ENCODE measurements at places on chromosomes 16 and 17. TPM values are rescaled to one million over a fixed set of nuclear protein-coding genes. Genes with fewer than 3 reads are reported as not detected.

GRCh38 chr17:43956222-43956621 lies 2.5 kb upstream of the PYY start:
- DNase-seq = no peak

- no peak for DNase-seq
These were observed 16.3 kb downstream of the CFDP1 start for GRCh38 chr16:75416904-75417565.

- DNase-seq = peak; percentile 85
These were observed 8.5 kb downstream of the ALOXE3 start for GRCh38 chr17:8109661-8110455.

DNA sequence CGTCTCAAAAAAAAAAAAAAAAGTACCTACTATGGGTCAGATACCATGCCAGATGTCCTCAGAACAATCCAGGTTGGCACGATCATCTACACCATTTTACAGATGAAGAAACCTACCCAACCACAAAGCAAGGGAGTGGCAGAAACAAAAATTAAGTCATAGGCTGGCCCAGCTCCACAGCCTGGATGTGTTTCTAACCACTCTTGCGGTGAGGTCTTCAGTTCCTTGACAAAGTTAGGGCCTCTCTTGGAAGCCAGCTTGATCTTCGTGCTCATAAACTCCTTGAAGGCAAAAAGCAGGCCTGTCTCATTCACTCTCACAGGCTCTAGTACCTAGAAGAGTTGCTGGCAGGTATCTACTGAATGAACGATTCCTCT lies 6.2 kb downstream of the GGA2 start:
- no peak for DNase-seq

- DNase-seq = no peak
These were observed 10.8 kb upstream of the WSCD1 start for GRCh38 chr17:6059406-6059805.

GRCh38 chr16:87831421-87832136 lies 37.7 kb downstream of the SLC7A5 start:
- no peak for DNase-seq

DNA sequence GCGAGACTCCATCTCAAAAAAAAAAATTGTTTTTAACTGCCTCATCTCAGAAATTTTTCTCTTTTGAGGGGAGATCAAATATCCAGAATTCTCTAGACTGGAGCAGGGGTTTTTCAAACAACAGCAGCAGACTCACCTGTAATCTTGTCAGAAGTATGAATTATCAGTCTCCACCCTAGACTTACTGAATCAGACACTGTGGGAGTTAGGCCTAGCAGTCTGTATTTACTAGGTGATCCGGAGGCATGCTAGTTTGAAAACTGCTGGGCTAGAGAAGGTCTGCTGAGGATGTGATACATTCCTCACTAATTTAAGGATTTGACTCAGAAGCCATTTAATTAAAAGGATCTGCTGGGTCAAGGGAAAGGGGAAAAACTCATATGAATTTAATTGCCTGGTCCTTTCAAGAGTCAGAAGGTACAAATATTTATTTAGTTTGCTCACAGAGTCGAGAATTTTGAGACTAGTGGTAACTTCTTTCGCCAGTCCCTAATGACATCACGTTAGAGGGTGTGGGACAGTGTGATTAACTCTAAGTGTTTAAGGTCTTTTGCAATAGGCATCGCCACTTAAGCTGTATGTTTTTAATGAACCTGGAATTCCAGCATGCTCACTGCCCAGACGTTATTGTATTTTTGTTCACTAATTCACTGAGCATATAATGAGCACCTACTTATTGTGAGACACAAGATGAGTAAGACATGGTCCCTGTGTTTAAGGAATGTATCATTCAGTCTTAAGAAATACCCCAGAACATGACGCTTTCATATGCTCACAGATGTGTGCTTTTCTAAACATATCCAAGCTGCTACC lies 14.2 kb downstream of the ATP6V0A1 start:
- no peak for DNase-seq

GRCh38 chr17:63295839-63296590 lies 150.1 kb downstream of the CYB561 start:
- DNase-seq = peak; percentile 7

DNA sequence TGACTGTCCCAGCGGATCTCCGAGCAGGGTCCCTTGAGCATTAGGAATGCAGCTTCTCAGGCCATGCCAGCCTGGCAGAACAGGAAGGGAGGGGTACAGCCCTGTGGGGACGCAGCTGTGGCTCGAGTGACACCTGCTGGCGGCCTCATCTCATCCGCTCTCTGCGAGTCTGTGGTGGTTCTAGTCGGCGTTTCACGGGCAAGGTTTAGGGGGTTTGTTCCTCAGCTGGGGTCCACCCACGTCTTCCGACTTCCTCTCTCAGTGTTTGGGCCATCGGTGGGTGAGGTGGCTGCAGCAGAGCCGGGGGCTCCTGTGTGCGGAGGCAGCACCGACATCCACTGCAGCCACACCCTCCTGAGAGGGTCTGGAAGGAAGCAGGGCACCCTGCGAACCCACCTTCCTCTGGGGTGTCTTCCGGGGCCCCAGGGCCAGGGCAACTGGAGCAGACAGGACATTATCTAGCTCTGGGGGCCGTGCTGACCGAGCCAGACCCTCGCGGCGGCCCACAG lies 33.3 kb downstream of the JPH3 start:
- peak; percentile 84 for DNase-seq

- DNase-seq = no peak
These were observed 594 bp upstream of the SLC22A31 start for GRCh38 chr16:89200850-89201411.

- no peak for DNase-seq
These were observed 9.2 kb downstream of the SLC13A2 start for GRCh38 chr17:28482551-28483199.

- DNase-seq = no peak
These were observed 45.9 kb downstream of the AXIN2 start for GRCh38 chr17:65515512-65515911.

GRCh38 chr17:41199421-41200078 lies 9.9 kb downstream of the KRTAP9-1 start:
- DNase-seq = no peak

DNA sequence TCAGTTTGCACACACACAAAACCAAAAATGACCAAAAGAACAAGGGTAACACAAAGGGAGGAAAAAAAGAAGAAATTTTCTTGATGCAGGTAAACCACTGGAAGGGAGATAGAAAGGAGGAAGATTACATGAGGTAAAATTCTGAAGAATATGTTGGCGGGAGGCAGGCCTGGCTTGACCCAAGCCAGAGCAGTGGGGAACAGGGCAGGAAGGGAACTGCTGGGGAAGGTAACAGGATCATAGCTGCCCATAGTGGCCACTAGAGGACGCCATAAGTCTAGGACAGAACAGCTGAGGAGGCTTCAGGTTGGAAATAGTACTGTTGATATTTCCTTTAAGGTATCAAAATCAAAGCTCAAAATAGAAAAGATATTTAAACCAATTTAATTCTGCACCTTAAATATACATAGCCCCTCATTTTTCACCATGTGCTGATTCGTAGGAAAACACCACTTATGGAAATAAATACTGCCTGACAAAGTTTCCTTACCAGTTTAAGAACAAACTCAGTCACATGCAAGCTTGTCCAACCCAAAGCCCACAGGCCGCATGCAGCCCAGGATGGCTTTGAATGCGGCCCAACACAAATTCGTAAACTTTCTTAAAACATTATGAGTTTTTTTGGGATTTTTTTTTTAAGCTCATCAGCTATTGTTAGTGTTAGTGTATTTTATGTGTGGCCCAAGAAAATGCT lies 15.5 kb downstream of the VPS35 start:
- peak; percentile 78 for DNase-seq

DNA sequence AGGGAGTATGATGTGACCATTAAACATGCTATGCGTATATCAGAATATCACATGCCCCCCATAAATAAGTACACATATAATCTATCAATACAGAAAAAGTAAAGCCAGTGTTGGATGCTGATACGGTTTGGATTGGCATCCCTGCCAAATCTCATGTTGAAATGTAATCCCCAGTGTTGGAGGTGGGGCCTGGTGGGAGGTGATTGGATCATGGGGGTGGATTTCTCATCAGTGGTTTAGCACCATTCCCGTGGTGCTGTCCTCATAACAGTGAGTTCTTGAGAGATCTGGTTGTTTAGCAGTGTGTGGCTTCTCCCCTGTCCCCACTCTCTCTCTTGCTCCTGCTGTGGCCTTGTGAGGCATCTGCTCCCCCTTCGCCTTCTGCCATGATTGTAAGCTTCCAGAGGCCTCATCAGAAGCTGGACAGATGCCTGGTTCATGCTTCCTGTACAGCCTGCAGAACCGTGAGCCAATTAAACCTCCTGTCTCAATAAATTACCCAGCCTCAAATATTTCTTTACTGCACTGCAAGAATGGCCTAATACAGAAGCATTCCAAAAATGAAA lies 88.9 kb downstream of the AATF start:
- DNase-seq = no peak

DNA sequence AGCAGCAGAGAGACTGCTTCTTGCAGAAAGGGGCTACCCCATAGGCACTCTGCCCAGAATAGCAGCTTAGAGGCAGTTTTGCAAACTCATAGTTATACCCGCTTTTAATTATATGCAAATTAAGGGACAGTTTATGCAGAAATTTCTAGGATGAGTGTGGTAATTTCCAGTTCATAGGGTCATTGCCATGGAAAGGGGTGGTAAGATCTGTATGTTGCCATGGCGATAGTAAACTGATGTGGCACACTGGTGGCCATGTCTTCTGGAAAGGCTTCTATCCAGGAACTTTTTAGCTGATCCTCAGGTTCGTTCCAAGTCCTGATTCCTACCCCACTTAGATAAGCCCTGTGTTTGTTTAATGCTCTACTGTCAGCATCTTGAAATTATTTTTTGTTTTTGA lies 6.2 kb downstream of the STXBP4 start:
- no peak for DNase-seq

GRCh38 chr16:66878067-66878466 lies 2.2 kb upstream of the PDP2 start:
- DNase-seq = peak; percentile 73

DNA sequence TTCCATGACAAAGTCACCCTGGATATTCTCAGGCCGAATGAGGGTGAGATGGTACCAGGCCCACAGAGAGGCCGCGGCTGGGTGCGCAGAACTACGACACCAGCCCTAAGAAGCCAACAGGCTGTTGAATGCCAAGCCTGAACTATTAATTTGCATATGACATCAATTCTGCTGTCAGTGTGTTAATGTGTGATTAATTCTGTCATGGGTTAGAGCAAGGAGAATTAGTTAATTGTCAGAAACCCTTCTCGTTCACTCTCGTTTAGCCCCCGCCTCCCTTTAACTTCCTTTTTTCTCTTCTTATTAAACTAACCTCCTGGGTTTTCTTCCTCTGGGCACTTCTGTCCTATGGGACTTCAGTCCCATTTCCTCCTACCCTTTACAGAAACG lies 123.4 kb downstream of the ZFHX3 start:
- DNase-seq = no peak

DNA sequence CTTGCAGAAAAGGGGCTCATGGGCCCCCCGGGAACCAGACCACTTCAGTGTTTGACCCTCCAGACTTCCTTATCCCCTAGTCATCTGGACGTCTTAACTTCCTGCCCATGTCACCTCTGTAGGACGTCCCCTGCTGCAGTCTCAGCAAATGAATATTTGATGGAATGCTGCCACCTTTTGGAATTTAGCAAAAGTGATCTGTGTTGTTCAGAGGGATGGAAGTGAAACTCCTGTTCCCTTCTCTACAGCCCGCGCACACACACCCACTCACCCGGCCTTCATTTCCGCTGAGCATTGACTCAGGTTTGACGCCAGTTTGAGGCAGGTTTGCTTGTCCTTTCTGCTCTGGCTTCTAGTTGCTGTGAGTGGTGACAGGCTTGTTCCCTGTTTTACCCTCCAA lies 507.2 kb upstream of the EEF2KMT start:
- DNase-seq = peak; percentile 8

- no peak for DNase-seq
These were observed 16.2 kb downstream of the MYLK3 start for GRCh38 chr16:46731691-46732555.

GRCh38 chr17:80475910-80476876 lies at the start of gene NPTX1:
Gene NPTX1 (minus strand): TSS chr17:80476607. CDS start chr17:80476446, 161 bp downstream.
- no peak for DNase-seq

- DNase-seq = no peak
These were observed 13.2 kb downstream of the CDH1 start for GRCh38 chr16:68750193-68750695.

GRCh38 chr17:28963841-28964240 lies 12.5 kb upstream of the PHF12 start:
- no peak for DNase-seq

GRCh38 chr17:1796800-1797199 lies 32.9 kb downstream of the SMYD4 start:
- no peak for DNase-seq

DNA sequence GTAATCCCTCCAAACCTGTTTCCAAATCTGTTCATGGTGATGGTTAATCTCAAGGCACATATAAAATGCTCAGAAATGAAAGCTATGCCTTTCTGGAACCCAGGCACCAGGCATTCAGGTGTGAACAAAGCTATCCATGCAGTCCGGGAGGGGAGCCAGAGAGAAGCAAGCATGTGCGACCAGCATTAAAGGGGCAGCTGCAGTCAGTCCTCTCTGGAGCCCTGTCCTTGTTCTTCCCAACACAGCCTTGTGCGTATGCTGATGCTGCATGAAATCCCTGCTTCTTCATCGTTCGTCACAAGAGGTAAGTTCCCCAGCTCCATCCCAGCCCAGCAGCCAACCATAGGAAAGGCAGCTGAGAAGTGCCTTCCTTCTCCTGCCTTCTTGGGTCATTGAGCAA lies 148.7 kb downstream of the GRIN2A start:
- DNase-seq = no peak

DNA sequence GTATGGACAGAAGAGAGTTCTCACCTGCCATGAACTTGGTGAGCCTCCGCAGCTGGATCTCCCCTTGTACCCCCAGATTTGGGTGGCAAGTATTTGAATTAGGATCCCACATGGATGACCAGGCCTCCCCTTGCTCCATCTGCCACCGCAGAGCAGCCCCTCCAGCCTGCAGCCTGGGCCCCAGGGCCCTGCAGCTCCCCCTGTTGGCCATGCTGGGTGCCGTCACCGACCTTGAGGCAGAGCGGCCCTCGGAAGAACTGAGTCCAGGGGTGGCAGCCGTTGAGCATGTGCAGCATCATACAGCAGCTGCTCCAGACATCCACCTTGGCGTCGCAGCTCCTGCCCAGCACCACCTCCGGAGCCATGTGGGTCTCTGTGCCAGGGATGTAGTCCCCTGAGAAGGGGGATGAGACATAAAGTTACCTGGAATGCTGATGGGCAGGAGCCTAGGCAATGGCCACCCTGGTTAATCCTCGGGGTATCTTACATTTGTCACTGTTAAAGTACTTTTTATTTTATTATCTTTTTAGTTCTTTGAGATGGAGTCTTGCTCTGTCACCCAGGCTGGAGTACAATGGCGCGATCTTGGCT lies 9.0 kb upstream of the SPATA32 start:
- DNase-seq = peak; percentile 46

- no peak for DNase-seq
These were observed 73.4 kb downstream of the PLD6 start for GRCh38 chr17:17132746-17133145.

GRCh38 chr16:85944572-85945423 lies 45.8 kb downstream of the IRF8 start:
- DNase-seq = peak; percentile 37

- DNase-seq = no peak
These were observed 5.8 kb upstream of the RSL1D1 start for GRCh38 chr16:11857161-11857560.

Gene MYBBP1A
- total RNA-seq = 106 TPM

Gene HSD17B2
- not detected for total RNA-seq

Gene MYH13
- total RNA-seq = not detected

Gene ASGR2
- not detected for total RNA-seq

Gene LGALS9B
- not detected for total RNA-seq

Gene NXN
- 2.8 TPM for total RNA-seq

Gene MT4
- total RNA-seq = not detected

Gene ITGA2B
- 0.63 TPM for total RNA-seq

Gene ZNF594
- total RNA-seq = 35.2 TPM

Gene SLC46A1
- total RNA-seq = 1.2 TPM

All from OCI-LY7 (cell line).